ENCODE measurements at places on chromosomes 7 and 10.

- no peak for DNase-seq
Observed at GRCh38 chr7:150415161-150416153, 35.0 kb upstream of the GIMAP8 start.

DNA sequence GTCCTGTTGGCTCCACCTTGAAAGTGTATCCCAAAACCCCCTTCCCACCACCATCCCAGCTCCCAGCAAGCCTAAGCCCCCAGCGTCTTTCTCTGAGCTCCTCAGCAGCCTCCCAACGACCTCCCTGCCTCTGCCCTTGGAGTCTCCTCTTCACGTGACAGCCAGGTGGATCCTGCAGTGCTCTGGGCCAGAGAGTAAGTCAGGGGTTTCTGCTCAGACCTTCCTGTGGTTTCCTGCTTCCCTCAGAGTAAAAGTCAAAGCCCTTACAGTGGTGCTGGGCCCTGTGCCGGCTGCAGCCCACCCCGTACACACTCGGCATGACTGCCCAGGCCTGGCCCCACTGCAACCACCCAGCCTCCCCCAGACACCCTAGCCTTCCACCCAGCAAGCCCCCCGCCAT, 51.9 kb downstream of the OAT start:
- DNase-seq, result no peak

- no peak for DNase-seq
Observed at GRCh38 chr7:157570531-157571200, 233.9 kb downstream of the DNAJB6 start.

DNA sequence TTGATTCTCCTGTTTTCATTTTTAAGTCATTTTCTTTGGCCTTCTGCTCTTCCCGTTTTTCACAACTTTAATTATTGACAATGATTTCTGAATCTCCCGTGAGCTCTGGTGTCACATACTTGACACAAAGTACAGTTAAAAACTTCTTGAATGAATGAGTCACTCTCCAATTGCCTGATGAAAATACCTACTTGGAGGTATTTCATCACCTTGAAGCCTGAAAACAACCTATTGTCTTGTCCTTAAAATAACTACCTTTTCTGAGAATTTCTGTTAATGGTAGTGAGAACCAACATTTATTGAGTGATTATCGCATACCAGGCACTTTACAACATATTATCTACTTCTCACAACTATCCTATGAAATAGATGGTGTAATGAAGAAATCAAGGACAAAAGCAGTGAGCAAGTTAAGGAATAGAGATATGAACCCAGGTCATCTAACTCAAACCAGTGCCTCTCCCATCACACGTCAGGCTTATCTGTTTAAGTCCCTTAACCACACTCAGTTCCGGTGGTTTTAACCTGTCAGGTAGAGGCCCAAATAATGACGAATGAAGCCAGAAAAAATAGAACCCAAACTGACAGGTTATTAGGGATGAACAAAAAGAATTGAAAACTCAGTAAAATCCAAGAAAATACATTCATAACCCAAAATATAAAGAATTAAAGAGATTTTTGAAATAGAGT, 11.6 kb downstream of the BET1 start:
- no peak for DNase-seq

- DNase-seq, result no peak
Observed at GRCh38 chr10:54985732-54986131, 184.7 kb upstream of the PCDH15 start.

Measured in adrenal gland (tissue), 19 donors.